ENCODE measurements at places on chromosomes 16 and 17.

GRCh38 chr17:53619025-53619424, 203.7 kb upstream of the KIF2B start:
- DNase-seq: no peak

- DNase-seq: no peak
These were observed 92.2 kb downstream of the IRX3 start for GRCh38 chr16:54194334-54194743.

DNA sequence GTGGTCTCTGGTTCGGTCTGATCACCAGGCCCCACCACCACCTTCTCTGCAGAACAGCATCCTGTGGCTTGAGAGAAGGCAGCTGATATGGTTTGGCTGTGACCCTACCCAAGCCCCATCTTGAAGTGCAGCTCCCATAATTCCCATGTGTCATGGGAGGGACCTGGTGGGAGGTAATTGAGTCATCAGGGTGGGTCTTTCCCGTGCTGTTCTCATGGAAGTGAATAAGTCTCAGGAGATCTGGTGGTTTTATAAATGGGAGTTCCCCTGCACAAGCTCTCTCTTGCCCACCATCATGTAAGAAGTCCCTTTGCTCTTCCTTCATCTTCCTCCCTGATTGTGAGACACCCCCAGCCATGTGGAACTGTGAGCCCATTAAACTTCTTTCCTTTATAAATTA, 352.3 kb upstream of the CDH5 start:
- no peak for DNase-seq

- no peak for DNase-seq
These were observed 3.0 kb upstream of the TFAP4 start for GRCh38 chr16:4275861-4276260.

DNA sequence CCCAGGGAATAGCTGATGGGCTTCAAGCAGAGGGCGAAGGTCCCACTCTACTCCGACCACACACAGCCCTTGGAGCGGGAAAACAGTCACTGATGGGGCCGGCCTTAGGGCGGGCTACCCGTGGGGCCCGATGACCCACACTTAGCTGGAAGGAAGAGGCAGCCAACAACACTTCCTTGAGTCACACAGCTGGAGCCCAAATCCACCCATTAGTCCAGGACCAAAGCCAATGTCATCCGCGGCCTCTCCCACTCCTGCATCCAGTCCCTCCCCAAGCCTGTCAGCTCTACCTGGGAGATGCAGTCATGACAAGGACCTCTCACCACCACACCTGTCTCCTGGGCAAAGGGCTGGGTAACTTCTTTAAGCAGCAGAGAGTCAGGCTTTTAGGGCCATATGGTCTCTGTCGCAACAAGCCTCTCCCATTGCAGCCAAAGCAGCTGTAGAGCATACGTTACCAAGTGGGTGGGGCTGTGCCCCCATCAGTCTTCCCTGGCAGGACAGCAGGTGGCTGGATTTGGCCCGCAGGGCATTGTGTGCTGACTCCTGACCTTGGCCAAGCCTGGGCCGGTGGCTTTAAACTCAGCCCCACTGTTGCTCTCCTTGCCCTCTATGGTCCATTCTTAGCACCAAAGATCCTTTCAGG, 110.7 kb downstream of the SOCS1 start:
- no peak for DNase-seq

DNA sequence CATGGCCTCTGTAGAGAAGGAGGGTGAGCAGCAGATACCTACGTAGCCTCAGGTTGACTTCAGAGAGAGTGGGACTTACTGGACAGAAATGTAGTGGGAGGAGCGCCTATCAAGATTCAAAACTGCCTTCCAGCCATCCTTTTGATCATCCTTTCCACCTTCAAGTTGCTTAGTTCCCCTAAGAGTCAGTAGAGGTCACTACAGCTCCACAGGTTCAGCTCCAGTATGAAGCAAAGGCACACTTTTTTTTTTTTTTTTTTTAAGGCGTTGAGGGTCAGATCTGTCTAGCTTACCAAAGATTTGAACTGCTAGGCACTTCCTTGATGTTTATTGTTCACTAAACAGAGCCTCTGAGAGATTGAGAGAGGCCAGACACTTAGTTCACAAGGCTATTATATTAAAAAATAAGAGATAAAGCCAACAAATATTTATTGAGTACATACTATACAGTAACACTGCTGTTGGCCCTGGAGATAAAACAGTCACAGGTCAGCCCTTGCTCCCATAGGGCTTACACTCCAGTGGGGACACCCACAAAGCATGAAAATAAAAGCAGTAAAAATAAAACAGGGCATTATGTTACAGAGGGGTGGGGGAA, 3.1 kb downstream of the RNF227 start:
- DNase-seq: no peak

DNA sequence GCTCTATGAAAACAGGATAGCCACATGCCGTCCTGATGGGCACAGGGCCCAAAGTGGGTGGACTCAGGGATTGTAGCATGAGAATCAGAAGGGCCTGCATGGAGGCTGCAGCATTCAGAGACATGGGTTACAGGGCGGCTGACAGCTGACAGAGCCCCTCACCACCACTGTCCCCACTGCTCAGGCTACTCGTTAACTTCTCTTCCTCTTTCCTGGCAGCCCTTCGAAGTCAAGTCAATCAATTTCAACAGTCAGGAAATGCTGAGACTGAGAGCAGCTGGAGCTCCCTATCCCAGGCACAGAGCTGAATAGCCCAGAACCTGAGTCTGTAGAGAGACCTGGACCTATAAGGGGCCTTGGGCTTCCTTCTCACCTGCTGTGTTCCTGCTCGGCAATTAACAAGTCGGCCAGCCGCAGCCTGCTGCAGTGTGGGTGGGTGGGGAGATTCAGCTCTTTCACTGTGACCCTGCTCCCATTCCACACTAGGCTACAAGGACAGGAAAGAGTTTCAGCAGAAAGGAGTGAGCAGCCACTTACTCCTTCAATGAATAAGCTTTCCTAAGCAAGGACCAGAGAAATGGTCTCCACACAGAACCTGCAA, 76.9 kb downstream of the TEX14 start:
- no peak for DNase-seq

DNA sequence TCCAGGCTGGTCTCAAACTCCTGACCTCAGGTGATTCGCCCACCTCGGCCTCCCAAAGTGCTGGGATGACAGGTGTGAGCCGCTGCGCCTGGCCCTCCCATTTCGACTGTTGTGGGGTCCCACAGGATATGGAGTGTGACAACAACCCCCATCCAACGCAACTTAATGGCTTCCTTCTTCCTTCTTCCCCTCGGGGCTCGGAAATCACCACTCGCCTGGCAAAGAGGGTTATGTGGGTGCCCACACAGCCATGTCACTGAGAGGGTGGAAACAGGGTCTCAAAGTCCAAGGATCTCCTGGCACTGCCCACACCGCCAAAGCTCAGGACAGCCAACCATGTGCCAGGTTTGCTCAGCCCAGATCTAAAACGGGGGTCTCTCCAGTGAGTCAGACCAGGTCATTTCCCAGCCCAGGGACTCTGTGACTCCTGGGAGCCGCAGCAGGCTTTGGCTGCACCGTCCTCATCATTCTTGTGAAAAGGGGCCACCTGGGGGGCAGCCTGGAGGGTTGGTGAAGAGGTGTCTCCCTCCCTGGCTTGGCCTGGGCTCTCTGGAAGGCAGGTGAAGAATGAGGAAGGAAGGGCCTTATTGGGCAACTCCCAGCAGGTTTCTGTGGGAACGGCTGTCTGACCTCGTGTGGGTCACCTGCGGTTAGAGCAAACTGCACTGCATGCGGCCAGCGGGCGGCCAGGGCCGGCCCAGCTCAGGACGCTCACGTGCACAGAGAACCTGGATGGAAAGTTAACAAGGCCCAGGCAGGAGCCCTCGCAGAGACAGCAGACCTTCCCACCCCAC, 25.3 kb upstream of the LITAF start:
- DNase-seq: no peak

Data from NCI-H1417 treated with DMSO at 0.1 percent for 48 hours (cell line).